Stimulated activated CD8-positive, alpha-beta memory T cell treated with anti-CD3 and anti-CD28 coated beads, Interleukin-7, amount 100 ng/mL, for 4 hours (primary cell): ENCODE measurements at places on chromosomes 7 and 10.

DNA sequence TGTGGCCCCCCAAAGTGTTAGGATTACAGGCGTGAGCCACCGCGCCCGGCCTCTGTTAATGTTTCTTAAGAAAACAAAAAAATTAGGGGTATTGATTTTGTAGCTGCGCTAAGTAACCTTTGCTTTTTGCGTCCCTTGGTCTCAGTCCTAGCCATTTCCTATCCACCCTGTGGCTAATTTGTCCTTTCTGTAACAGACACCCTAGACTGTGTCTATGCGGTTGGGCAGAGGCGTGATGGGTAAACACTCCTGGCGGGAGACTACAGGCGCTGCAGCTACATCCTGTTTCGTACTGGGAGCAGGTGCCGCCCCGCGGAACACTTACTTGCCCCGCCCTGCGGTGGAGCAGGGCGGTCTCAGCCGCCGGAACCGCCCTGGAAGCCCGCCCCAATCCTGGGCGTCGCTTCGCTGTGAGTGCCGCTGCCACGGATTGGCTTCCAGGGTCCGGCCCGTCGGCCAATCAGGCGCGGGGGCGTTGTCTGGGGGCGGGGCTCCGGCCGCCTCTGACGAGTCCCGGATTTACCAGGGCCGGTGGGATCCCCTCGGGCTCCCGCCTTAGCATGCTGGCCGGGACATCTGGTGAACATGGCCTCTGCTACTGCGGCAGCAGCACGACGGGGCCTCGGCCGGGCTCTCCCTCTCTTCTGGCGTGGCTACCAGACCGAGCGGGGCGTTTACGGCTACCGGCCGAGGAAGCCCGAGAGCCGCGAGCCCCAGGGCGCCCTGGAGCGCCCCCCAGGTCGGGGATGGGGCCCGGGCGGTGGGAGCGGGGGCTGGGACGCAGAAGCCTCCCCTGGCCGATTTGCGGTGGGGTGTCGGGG lies at the start of gene DHTKD1:
Gene DHTKD1 (plus strand): TSS at position 506 of the 821 bp plus-strand sequence. CDS start 80 bp downstream, at position 586.
- DNase-seq = peak; percentile 95

GRCh38 chr10:95049919-95050318 lies 19.4 kb downstream of the CYP2C8 start:
- no peak for DNase-seq

DNA sequence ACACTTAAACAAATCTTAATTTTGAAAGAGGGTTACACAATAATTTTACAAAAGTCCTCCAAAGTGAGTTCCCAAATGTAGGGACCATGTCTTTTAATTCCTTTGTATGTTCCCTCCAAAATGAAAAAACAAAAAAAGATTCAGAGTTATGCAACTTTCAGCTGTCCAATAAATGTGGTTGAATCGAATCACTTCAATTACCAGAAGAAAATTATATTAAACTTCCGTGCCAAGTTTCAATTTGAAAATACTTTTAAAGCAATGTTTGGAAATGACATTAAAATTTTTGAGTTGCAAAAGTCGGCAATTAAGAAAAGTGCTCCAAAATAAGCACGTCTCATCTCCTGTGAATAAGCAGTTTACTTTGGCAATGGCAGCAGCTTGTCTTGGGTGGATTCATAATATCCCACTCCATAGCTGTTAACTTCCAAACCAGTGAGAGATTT lies 60.3 kb upstream of the C1GALT1 start:
- no peak for DNase-seq

DNA sequence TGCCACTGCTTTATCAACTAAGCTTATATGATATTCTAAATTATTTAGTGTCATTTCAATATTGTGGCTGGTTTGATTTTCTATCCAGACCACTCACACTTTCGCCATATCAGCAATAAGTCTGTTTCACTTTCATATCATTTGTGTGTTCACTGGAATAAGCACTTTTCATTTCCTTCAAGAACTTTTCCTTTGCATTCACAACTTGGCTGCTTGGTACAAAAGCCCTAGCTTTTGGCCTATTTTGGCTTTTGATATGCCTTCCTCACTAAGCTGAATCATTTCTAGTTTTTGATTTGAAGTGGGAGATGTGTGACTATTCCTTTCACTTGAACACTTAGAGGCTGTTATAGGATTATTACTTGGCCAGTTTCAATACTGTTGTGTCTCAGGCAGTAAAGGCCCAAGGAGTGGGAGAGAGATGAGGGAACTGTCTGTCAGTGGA lies 120.9 kb upstream of the NAMPT start:
- no peak for DNase-seq

- no peak for DNase-seq
Observed at GRCh38 chr7:126881315-126881714, 371.4 kb downstream of the GRM8 start.

- no peak for DNase-seq
Observed at GRCh38 chr7:115340828-115341227, 418.9 kb downstream of the MDFIC start.

- no peak for DNase-seq
Observed at GRCh38 chr7:40583667-40584444, 449.1 kb downstream of the SUGCT start.

DNA sequence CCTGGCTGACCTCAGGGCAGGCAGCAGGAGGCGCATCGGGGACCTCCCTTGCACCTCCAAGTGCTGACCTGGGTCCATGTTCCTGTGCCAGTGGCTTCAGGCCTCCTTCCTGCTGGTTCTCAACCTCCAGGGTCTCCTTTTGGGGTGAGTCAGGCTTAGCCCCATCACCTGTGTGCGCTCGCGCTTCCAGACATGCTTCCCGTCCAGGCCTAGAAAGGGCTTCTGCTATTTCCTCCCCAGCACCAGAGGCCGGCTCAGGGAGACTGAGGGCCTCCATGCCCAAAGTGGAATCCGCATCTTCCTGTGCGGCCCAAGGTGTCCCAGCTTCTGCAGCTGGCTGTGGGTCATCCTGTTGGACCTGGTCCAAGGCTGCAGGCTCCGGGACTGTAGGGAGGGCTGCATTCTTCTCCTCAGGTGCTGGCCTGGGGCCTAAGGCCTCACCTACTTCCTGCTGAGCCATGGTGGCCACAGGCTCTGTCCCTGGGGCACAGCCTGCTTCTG lies 5.9 kb downstream of the NACAD start:
- DNase-seq = no peak

GRCh38 chr7:23369100-23369499 lies 70.0 kb downstream of the MALSU1 start:
- DNase-seq = no peak

- DNase-seq = no peak
Observed at GRCh38 chr7:85688712-85689111, 501.9 kb upstream of the SEMA3D start.

DNA sequence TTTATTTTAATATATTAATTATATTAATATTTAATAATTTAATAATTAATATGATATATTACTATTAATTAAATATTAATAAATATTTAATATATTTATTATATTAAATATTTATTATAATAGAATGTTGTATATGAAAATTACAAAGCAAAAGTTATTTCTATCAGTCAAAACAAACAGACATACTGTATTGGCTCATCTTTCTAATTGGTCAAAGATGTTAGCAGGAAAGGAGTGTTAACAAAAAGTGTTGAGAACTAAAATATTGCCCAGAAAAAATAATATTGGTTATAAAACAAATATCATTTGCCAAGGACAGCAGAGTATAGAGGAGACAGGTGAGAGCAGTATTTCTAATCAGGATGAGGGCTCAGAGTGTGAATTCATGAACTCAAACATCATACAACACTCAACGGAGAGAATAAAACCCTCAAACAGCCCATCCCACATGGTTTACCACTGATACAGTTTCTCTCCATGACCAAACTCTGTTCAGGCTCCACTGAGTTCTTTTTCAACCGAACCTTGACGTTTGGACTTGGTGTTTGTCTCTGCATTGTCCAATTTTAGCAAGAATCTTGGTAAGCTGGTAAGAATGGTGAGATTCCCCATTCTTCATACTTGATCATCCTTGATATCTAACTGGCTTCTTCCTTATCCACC lies 58.0 kb downstream of the TSPAN12 start:
- DNase-seq = no peak

DNA sequence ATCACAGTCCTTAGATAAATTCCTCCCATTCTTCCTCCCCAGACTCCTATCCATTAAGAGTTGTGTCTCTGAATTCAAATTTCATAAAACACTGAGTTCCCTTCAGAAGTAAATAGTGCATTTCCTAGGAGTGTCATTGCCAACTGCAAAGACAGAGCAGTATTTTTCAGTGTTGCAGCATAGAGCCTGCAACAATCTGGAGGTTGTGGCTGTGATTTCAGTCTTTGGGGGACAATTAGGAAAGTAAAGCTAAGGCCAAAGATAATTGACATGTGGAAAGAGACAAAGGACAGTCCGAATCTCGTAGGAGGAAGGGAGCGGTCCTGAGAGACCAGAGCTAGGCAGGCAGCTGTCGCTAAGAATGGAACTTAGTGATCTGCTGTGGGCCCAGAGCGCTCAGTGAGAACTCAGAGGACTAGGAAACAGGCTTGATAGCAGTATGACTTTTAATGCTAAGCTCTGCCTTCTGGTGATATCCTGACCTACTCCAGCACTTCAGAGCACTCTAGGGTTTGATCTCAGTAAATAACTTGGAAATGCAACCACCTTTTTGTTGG lies 46.2 kb downstream of the PRPF18 start:
- DNase-seq = no peak

GRCh38 chr7:31788445-31788844 lies 101.4 kb downstream of the PPP1R17 start:
- no peak for DNase-seq

DNA sequence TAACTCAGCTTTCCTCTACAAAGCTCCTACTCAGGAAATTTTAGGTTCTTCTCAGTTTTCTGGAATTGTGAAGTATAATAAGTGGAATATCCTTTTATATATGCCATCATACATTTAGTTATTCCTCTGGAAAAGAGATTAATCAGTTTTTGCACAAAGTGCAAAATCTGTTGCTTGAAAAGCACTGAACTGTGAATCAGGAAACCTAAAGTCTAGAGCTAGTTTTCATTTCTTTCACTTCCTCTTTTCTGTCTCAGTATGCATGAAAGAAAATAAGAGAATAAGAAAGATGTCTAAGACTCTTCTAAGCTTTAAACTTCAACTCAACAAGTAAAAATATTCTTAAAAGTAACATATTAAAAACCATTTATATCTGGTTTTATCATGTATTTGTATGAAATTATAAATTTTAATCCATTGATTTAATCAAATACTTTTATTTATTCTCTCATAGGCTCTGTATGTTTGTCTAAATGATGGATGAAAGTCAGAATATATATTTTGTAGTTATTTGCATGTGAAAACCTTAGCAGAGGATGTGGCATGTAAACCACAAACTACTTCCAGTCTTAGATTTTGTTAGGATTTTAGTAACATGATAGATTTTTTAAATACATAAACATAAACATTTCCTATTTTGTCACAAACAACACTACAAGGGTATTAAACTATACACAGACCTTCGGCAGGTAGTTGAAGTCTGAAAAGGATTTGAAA lies 1073.0 kb downstream of the XPNPEP1 start:
- no peak for DNase-seq

- DNase-seq = no peak
Observed at GRCh38 chr7:151699928-151700319, 177.0 kb downstream of the PRKAG2 start.

GRCh38 chr10:120327675-120328074 lies 129.4 kb upstream of the PLPP4 start:
- no peak for DNase-seq

- DNase-seq = no peak
Observed at GRCh38 chr10:86283466-86284287, 82.9 kb downstream of the GRID1 start.

DNA sequence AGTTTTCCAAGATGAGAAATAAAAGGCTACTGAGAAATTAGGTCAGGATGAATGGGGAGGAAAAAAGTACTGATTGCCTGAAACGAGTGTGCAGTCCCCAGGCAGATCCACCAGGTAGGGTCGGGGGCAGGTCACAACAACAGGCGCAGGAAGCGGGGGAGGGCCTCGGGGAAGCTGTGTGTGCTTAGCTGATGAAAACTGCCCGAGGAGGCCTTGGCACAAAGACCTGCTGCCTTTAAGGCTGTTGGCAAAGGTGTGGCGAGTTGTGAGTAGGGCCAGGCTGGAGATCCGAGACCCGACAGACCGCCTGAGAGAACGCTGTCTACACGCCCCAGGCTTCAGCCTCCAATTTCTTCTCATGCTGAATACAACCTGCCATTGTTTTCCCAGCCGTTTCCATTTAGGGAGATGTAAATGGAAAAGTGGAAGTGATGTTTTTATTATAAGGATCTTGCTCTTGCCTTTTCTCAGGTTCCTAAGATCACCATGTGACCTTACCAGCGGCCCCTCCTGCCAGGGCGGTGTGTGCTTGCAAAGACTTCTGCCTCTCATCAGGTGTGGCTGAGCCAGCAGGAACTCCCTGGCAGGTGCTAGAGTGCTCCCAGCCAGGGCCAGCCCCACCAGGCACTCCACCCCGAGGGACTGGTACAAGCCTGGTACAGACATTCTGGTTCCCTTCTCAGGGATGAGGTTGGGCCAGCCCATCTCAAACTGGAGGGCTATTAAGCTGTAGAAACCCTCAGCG lies 60.8 kb downstream of the DLG5 start:
- no peak for DNase-seq

- DNase-seq = no peak
Observed at GRCh38 chr10:122981066-122981464, 864 bp downstream of the PSTK start.
